ENCODE measurements at places on chromosomes 2 and 18.

GRCh38 chr2:132881546-132881945, 211.5 kb upstream of the LYPD1 start:
- DNase-seq: no peak

DNA sequence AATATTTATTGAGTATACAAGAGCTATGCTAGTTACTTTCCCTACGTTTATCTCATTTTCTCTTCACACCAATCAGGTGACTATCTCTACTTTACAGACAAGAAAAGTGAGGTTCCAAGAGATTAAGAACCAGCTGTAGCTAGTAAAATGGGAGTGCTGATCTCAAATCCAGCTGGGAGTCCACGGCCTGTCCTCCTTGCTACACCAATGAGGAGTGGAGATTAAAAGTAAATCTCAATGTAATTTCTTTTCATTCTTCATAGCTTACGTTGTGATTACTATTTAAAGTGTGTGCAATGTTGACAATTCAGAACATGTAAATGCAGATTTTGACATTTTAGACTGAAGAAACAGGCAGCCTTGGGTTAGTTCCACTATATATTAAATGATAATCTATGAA, 53.9 kb upstream of the NRP2 start:
- no peak for DNase-seq

DNA sequence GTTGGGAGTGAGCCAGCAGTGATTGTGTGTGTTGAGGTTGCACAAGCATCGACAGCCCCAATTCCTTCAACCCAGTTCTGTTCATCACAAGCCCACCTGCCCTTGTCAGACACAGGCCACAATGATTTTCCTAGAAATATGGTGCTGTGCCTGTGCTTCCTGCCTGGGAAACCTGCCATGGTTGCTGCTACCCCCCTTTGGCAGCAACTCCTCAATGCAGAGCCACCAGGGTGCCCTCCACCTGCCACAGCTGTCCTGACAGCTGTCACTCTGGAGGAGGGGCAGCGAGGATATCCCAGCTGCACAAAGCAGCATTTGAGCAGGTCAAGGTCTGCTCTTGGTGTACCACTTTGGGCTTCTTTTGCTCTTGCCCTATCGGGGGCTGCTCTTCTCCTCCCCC, 27.1 kb downstream of the SMIM21 start:
- DNase-seq: no peak

DNA sequence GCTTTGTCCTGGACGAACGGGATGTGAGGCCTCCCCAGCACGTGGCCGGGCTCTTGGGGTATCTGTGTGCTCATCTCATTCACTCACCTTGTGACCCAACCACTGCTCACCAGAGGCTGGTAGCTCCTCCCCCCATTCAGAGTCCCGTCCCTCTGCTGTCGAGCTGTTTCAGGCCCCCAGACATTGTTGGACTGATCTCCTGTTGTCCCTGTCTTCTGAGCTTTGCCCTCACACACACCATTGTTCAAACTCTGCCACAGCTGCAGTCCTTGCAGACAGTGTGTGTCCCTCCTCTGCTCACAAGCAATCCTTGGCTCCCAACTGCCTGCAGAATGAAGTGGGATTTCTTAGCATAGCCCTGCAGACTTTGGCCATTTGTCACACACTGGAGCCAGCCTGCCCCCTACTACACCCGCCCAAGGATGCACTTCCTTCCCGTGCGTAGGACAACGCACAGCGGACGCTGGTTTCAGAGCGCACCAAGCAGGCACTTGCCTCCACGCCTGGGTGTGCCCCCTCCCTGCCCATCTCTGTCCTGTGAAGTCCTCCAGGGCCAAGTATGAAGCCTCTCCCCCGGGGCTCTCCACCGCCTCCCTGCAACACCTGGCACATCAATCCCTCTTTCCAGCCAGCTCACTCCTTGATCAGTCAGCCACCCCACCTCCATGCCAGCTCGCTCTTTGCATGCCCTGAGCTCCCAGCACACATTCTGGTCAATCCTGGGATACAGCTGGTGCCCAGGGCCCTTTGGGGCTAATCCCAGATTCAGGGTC, 16.5 kb upstream of the PRLH start:
- DNase-seq: no peak

DNA sequence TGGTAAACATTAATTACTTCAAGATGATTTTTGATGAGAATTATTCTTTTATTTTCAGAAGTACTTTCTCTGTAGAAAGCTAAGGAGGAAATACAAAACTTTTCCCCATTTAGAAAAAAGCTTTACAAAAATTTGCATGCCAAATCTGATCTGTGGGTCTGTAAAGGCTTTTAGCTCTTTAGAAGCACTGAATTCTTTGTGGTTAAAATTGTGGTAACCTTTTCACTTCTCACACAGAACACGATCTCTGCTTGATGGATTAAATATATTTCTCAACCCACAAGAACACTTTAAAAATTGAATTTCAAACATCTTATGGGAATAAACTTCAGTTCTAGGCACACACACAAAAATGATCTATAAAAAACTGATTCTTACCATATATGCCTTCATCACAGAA, 63.7 kb downstream of the VIL1 start:
- DNase-seq: no peak

GRCh38 chr18:75230163-75231052, 19.8 kb downstream of the TSHZ1 start:
- no peak for DNase-seq

All from NCI-H1092 (cell line).